ENCODE measurements at places on chromosomes 6 and 20.

- DNase-seq, result no peak
These were observed 12.7 kb downstream of the SAYSD1 start for GRCh38 chr6:39102071-39102820.

DNA sequence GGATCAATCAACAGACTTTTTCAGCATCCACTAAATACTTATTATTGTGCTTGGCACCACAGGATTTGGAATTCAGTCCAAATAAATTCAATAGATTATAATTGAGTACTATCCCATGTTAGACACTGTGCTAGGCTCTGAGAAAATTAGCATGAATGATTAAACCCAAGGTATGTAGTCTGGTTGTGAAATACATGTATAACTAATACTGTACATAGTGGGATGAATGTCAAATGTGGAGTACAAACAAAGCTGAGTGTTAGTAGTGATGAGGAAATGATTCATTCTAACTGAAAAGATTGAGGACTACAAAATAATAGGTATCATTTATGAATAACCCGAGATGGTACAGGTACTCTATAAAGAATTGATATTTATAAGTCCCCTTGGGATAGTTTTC is 111.9 kb upstream of the FLRT3 start:
- no peak for DNase-seq

DNA sequence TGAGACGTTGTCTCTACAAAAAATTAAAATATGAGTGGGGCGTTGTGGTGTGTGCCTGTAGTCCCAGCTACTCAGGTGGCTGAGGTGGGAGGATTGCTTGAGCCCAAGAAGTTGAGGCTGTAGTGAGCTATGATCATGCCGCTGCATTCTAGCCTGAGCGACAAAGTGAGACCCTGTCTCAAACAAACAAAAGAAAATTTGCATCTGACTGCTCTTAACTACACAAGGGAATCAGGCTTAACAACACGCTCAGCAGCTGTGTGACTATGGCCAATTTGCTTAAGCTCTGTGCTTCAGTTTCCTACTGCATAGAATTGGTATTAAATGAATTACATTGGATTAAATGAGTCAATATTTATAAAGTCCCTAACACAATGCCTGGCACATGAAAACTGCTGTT is 24.3 kb upstream of the MRPS10 start:
- no peak for DNase-seq

DNA sequence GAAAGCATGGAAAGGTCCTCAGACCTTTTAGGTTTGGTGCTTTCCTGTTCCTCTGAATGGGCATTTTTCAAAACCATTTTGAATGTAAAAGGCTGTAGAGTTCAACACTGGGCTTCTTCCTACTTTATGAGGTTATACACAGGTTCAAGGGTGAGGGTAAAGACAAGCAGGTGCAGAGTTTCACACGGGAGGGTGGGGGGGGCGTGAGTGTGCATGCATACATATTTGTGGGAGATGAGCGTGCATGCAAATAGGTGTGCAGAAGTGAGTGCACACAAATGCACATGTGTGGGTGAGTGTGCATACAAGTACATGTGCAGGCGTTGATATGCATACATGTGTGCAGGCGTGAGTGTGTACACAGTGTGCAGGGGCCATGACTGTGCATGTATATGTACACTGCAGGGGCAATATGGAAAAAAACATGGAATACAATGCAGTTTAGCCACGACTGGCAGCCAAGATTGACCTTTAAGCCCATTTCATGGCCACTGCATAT is 183.1 kb downstream of the GMPR start:
- DNase-seq, result no peak

DNA sequence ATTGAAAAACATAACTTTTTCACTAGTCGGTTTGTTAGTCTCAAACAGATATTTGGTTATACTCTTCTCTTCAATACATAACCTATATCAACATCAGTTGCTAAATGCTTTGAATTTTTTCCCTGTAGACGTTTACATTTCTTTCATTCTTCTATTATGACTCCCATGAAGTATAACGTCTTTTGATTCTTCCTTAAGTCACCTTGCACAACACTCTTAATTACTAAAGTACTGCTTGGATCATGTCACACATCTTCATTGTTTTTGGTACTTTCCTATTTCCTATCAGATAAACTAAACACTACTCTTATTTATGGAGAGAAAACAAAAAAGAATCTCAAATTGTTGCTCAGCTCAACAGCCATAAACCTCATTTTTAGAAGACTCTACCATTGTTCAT is 23.0 kb upstream of the BMP5 start:
- no peak for DNase-seq

GRCh38 chr6:12233693-12234571 is 56.2 kb upstream of the EDN1 start:
- no peak for DNase-seq

DNA sequence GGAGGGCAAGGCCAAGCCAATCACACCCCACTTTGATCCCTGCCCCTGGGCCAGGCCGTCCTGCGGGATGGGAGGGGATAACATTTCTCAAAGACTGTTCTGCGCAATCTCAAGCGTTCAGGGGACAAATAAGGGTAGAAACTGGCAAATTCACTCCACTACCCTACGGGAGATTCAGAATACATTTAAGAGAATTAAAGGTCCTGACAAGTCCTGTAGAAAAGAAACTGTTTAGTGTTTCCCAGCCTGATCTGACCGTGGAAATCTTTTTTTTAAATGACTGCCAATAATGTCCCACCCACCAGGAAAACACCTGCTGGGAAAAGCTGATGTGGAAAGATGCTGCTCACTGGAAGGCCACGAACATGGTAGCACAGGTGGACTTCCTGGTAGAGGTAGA is 140.6 kb upstream of the RNF24 start:
- no peak for DNase-seq

DNA sequence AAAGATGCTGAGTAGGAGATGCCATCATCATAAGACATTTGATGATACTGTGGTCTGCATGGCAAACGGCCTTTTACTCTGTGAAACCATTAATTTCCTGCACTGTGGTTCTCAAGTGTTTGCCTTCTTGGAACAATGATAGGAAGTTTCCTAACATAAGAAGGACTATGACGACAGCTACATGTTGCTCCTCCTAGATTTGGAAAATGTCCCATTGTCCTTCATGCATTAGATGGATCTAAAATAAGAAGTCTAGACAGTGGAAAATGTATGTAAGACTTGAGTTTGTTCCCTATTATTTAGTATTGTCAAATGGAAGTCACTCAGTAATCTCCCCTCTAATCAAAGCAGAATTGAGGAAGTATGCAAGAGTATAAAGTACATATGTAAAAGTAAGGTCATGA is 98.5 kb upstream of the TMEM170B start:
- DNase-seq, result no peak

DNA sequence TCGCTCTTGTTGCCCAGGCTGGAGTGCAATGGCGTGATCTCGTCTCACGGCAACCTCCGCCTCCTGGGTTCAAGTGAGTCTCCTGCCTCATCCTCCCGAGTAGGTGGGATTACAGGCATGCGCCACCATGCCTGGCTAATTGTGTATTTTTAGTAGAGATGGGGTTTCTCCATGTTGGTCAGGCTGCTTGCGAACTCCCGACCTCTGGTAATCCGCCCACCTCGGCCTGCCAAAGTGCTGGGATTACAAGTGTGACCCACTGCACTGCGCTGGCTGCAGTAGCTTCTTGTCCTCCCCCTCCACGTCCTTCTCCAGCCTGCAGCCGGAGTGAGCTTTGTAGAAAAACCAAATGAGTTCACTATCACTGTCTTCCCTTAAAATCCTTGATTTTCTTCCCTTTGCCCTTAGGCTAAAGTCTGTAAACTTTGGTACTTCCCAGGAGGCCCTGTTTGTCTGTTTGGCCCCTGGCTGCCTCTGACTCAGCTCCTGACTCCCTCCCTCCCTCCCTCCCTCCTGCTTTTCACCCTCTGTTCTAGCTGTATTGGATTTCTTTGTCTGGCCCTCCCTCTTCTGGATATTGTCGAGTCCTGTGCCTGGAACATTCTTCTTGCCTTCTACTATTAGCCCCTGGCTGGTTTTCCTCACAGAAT is 12.9 kb downstream of the PARD6B start:
- no peak for DNase-seq

DNA sequence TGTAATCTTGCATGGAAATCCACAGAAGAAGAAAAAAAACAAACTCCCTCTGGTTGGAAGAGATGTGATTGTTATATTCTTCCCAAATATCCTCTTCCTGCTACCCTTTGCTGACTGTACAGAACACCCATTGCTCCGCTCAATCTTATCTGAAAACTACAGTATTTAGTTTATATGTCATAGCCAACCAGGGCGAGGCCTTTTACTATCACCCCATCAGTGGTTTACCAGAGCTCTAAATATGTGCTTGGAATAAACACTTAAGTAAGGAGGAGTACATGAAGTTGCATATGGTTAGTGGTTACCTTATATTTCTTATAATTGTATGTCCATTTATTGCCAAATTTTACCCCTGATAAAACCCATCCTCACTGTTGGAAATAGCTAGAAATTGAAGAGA is 12.2 kb downstream of the PRL start:
- DNase-seq, result no peak

DNA sequence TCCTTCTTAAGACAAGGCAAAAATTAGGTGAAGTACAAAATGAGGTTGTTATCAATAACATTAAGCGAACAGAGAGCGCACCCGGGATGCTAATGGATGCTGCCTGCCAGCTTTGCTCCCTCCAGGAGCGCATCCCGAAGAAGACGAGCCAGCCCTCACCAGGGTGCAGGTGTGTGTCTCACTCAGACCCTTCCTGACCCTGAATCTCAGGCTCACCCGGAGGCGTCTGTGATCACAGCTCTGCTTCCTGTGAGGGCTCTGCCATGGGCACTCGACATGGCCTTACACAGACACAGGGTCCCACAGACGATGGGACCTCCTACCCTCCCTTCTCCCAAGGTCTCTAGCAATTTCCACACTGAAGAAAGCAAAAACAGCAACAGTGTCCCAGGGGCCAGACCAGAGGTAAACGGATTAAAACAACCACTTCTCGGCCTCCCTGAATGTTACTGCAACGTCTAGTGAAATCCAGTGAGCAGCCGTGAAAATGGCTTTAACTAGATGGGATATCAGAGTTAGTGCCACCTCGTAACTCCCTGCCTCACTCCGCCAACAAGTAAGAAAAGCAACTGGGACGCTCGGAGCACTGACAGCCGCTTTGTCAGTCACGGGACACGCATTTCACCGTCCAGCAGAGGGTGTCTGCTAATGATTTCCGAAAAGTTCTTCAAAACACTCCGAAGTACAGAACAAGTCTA is 11.7 kb downstream of the ZBTB46 start:
- DNase-seq, result no peak

- no peak for DNase-seq
These were observed 95.6 kb downstream of the HDGFL1 start for GRCh38 chr6:22664968-22665367.

DNA sequence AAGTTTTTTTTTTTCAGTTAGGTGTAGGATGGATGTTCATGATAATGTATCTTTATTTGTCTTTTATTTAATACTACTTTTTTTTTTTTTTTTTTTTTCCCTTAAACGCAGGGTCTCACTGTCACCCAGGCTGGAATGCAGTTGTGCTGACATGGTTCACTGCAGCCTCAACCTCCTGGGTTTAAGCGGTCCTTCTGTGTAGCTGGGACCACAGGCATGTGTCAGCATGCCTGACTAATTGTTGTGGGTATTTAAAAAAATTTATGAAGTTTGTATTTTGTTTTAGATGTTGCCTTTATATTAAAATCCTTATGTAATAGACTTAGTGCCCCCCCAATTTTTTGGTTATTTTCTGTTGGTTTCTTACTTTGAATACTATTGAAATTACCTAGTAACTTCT is 42.6 kb downstream of the NCOA3 start:
- DNase-seq, result no peak

- no peak for DNase-seq
These were observed 37.0 kb downstream of the RNF217 start for GRCh38 chr6:124999105-124999764.

DNA sequence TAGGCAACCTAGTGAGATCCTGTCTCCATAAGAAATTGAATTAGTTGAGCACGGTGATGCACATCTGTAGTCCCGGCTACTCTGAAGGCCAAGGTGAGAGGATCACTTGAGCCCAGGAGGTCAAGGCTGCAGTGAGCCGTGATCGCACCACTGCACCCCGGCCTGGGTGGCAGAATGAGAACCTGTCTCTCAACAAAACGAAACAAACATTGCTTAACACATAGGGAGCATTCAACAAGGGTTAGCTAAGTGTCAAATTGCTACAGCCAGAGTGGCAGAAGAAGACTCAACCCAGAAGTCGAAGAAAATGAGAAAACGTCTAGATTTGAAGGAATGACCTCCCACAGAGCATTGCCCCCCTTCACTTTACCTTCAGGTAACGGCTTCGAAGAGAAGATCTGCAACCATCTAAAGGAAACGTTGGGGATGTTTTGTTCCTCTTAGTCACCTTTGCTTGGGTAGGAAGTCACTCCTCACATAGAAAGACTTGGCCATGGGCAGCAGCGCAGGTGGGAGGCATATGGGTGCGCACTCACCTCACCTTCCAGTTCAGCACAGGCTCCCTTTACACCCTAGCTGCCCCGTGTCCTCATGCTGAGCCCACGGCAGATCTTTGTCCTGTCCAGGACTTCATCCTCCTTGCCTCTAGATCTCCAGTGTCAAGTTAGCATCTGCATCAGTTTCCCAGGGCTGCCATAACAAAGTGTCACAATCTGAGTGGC is 63.7 kb upstream of the SHLD1 start:
- no peak for DNase-seq

DNA sequence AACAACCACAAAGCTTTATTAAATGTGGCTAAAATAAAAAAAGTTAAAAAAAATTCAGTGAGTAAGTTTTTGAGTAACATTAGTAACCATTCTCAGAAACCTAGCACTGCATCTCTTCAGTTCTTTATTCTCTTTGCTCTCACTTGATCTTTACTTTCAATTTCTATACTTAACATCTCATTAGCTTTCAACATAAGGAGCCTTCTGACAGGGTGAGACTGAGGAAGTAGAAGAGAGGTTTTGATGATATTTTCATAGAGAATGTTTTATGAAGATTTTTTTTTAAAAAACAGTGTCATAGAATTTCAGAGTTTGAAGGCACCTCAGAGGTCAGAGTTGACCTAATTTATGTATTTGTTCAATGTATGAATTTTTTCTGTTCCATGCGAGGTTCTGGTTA is 60.8 kb downstream of the FAM83B start:
- DNase-seq, result no peak

DNA sequence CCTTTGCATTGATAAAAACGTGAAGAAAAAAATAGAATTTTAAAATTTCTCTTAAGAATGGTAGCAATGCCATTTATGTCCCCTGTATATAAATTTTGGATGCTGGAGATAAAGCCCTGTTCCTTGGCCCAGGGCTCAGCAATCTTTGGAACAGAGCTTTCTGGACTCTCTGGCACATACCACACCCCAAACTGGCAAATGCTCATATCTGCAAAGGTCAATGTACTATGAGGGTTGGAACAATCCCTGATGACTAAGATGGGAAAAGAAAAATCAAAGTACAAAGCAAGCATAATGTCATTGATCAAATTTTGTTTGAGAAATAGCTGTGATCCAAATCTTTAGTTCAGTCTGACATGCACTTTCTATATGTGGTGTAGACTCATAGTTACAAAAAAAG is 158.1 kb upstream of the HCRTR2 start:
- no peak for DNase-seq

DNA sequence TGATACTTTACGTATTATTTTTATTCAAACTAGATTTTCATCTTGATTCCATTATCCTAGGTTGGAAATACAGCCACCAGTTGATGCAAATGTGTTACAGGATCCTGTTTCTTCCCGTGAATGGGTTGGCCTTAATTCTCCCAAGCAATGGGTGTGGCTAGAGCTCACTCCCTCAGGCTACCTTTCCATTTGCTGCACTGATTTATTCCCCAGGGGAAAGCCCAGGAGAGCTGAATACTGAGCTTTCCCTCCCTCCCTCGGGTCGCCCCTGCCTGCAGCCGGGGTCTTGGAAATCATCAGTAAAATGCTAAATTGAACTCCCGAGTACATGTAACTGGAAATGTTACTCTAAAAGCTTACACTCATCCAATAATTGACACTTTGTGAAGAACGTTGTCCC is 9.9 kb downstream of the SMOC2 start:
- no peak for DNase-seq

Measured in stimulated activated CD8-positive, alpha-beta memory T cell treated with anti-CD3 and anti-CD28 coated beads, Interleukin-4, amount 100 ng/mL, for 24 hours (primary cell).